ENCODE measurements at places on chromosomes 1 and 21. TPM values are rescaled to one million over a fixed set of nuclear protein-coding genes. Genes with fewer than 3 reads are reported as not detected.

- DNase-seq = no peak
Observed at GRCh38 chr1:170071378-170071777, 3.1 kb downstream of the KIFAP3 start.

ZSCAN20 gene
- 0.58 TPM for total RNA-seq

GRCh38 chr1:7266561-7266960 lies 481.3 kb downstream of the CAMTA1 start:
- no peak for DNase-seq

DNA sequence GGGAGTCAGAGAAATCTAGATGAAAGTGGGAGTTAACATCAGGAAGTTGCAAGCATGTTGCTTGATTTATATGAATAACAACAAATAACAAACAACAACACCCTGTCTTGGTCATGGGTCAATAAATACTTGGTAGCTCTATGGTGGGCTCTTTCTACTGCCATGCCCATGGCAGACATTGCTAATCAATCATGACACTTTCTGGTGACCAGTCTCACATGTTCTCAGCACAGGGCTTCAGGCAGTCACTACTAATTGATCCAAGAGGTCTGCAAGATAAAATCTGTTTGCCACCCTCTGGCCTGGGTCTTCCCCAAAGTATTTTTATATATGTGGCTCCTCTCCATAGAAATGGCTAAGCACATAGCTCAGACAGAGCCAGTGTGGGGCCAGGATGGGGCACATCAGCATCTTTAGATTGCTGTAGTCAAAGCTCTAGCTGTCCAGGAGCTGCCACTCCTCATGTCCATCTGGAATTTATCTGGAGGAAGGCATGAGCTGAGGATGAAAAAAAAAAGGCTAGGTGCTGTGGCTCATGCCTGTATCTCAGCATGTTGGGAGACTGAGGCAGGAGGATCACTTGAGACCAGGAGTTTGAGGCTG lies 51.2 kb downstream of the STUM start:
- no peak for DNase-seq

TMEM200B gene
- total RNA-seq = not detected

Data from stomach (tissue), 19 donors.